Activated T-helper 2 cell treated with anti-CD3 and anti-CD28 coated beads, Interferon-gamma antibody, Interleukin-2, Interleukin-4, amounts not matched to agents 10 μg/mL and 5 μg/mL and 100 μg/mL, durations not matched to agents 14 hours and 24 hours and 36 hours (primary cell): ENCODE measurements at places on chromosomes 13 and 19. TPM values are rescaled to one million over a fixed set of nuclear protein-coding genes. Genes with fewer than 3 reads are reported as not detected.

Gene SIRT2
- total RNA-seq, result 29.0 and 30.2 TPM in 2 replicates

DNA sequence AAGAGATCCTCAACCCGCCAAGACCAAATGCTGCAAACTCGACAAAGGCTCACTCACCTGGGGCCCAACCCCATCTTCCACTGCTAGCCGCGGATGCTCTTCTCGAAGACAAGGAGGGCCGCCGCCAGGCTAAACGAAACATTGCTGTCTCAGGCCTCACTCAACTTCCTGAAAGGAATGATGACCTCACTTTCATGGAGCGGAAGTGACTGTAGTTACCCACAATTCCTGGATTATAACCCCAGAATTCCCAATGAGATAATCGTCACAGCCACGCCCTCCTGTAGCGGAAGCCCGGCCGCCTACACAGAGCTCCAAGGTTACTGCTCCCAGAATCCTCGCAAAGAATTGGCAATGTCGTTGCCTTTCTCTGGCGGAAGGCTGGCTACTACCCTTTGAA, 10.5 kb upstream of the ZNF112 start:
- H3K4me1 ChIP-seq, result no peaks in the 10 kb centered on the region
- H3K36me3 ChIP-seq, result no peaks in the 10 kb centered on the region
- DNase-seq, result no peak
- no peaks in the 10 kb centered on the region for H3K27me3 ChIP-seq

GRCh38 chr13:110714797-110715394, 1.4 kb downstream of the ING1 start:
- H3K27ac ChIP-seq, result peak overlapping the region; percentile 95
- peak; percentile 57 for DNase-seq
- peaks cover 21% of the 10 kb centered on the region for H3K4me1 ChIP-seq

Gene ZNF540
- 0.41 and 0.46 TPM in 2 replicates for total RNA-seq

- peaks cover 10% of the 10 kb centered on the region for H3K4me1 ChIP-seq
- DNase-seq, result no peak
- peaks cover 3% of the 10 kb centered on the region for H3K27me3 ChIP-seq
- no peak overlapping the region for H3K27ac ChIP-seq
- no peak overlapping the region for H3K4me3 ChIP-seq
- no peaks in the 10 kb centered on the region for H3K36me3 ChIP-seq
Measured at GRCh38 chr19:33279430-33280350, 22.6 kb downstream of the CEBPA start.

Gene SLC1A6
- total RNA-seq, result not detected in 2 replicates
